ENCODE measurements at places on chromosomes 16 and 17.

- no peaks in the 10 kb centered on the region for H3K27me3 ChIP-seq
- no peak for DNase-seq
- no peak overlapping the region for H3K27ac ChIP-seq
Observed at GRCh38 chr16:28592979-28593553, 3.8 kb downstream of the SULT1A2 start.

DNA sequence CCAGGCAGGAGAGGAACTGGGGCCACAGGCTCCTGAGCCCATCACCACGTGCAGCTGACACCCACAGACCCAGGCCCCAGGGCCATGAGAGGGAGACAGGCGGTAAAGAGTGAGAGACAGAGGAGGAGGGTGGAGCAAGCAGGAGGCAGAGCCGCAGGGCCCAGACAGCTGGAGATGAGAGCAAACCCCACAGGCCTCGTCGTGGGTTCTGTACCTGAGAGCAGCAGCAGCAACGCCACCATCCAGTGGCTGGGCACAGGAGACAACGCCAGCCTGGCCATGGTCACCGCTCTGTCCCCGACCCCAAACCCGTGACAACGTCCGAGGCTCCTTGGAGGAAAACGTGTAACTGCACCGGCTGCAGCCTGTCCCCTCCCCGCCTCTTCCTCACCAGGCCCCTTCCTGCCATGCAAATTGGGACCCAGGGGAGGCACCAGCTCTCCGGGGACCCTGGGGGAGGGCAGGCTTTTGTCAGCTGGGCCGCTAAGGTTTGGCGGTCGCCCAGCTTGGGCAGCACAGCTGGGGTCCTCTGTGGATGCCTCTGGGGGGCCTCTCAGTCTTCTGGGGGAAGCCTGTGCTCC is at the start of gene CD79B:
CD79B (minus strand) TSS at position 351 of the 581 bp plus-strand sequence; CDS start at position 281, 70 bp downstream.
- H3K27ac ChIP-seq = peak within 1 kb of the TSS; percentile 95
- peaks cover 12% of the 10 kb centered on the region for H3K36me3 ChIP-seq
- peak within 1 kb of the TSS; percentile 90 for H3K4me3 ChIP-seq
- peak; percentile 70 for DNase-seq
- H3K4me1 ChIP-seq = peaks cover 28% of the 10 kb centered on the region

GRCh38 chr16:5071341-5071680 is 332 bp upstream of the ALG1 start:
- peak overlapping the region; percentile 99 for H3K4me3 ChIP-seq
- peak overlapping the region; percentile 97 for H3K27ac ChIP-seq
- H3K4me1 ChIP-seq = peaks cover 30% of the 10 kb centered on the region
- DNase-seq = no peak

GRCh38 chr16:81566086-81567007 is 121.7 kb downstream of the CMIP start:
- peaks cover 36% of the 10 kb centered on the region for H3K4me1 ChIP-seq
- peaks cover 3% of the 10 kb centered on the region for H3K36me3 ChIP-seq
- H3K4me3 ChIP-seq = no peak overlapping the region
- DNase-seq = no peak
- H3K27me3 ChIP-seq = no peaks in the 10 kb centered on the region
- no peak overlapping the region for H3K27ac ChIP-seq

DNA sequence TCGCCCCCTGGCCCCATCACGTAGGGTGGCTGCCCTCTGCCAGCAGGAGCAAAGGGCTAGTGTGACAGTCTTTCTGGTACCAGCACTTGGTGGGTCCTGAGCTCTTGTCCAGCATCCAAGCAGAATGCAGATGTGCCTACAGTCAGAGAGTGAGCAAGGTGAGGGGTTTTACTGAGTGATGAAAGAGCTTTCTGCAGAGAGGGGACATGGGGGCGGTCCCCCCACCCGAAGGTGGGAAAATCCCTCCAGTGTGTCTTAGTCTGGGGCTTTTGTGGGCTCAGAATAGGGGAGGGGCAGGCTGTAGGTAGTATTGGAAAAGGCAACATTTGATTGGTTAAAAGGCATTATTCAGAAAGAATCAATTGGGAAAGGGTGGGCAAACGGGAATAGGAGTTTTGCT is 152.3 kb downstream of the RPTOR start:
- peaks cover 53% of the 10 kb centered on the region for H3K4me1 ChIP-seq
- no peak overlapping the region for H3K27ac ChIP-seq

- no peak overlapping the region for H3K27ac ChIP-seq
- H3K27me3 ChIP-seq = no peaks in the 10 kb centered on the region
- DNase-seq = no peak
- H3K36me3 ChIP-seq = no peaks in the 10 kb centered on the region
- no peaks in the 10 kb centered on the region for H3K4me1 ChIP-seq
Observed at GRCh38 chr17:30594223-30594952, 117.2 kb downstream of the GOSR1 start.

GRCh38 chr16:1458336-1458976 is 14.1 kb upstream of the CCDC154 start:
- peak; percentile 44 for DNase-seq
- H3K27me3 ChIP-seq = no peaks in the 10 kb centered on the region
- H3K4me1 ChIP-seq = peaks cover 9% of the 10 kb centered on the region
- H3K4me3 ChIP-seq = no peak overlapping the region

DNA sequence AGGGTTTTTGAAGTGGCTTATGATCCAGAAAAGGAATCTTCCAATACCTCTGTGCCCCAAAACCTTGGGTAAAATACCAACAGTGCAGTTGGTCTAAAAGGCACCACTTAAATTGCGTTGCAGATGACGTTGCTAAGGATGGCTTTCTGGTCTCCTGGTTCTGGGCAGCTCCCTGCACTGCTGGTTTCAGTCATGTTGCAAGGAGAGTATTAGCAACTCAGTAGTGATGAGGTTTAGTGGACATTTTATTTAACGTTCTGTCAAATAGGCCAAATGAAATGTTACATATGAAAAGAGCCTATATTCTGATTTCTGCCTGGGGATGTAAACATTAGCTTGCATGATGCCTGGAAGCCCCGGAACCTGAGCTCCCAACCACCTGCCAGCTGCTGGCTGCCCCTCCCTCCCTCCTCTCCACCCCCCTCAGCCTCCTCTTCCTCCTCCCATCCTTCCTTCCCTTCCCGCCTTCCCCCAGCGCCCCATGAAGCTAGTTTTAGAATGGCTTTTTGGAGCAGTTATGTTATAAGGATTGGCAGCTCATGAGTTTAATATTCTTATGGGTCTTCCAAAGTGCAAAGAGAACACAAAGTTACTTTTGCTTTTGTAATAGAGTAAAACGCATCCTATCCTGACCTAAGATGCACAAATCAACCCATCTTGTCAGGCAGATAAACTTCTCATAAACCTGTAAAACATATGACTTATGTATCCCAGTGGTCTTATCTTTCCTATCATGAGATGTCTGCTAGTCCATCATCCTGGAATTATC is 20.7 kb downstream of the CD7 start:
- DNase-seq = peak; percentile 37
- H3K27me3 ChIP-seq = no peaks in the 10 kb centered on the region
- peak overlapping the region; percentile 100 for H3K27ac ChIP-seq
- H3K4me3 ChIP-seq = peak overlapping the region; percentile 94

GRCh38 chr16:66270333-66270927 is 96.1 kb upstream of the CDH5 start:
- H3K4me3 ChIP-seq = no peak overlapping the region
- DNase-seq = peak; percentile 79
- no peak overlapping the region for H3K27ac ChIP-seq
- no peaks in the 10 kb centered on the region for H3K36me3 ChIP-seq
- peaks cover 14% of the 10 kb centered on the region for H3K4me1 ChIP-seq
- peaks cover 63% of the 10 kb centered on the region for H3K27me3 ChIP-seq

- H3K4me1 ChIP-seq = peaks cover 14% of the 10 kb centered on the region
- peak; percentile 68 for DNase-seq
- peaks cover 48% of the 10 kb centered on the region for H3K27me3 ChIP-seq
- H3K27ac ChIP-seq = no peak within 1 kb of the TSS
- peak within 1 kb of the TSS; percentile 65 for H3K4me3 ChIP-seq
- no peaks in the 10 kb centered on the region for H3K36me3 ChIP-seq
Observed at GRCh38 chr17:46979147-46979863, at the start of gene RPRML. RPRML (minus strand) TSS chr17:46979253; CDS start chr17:46979007, 246 bp downstream.

- H3K4me3 ChIP-seq = no peak overlapping the region
- H3K27me3 ChIP-seq = no peaks in the 10 kb centered on the region
- H3K36me3 ChIP-seq = no peaks in the 10 kb centered on the region
- no peak overlapping the region for H3K27ac ChIP-seq
Observed at GRCh38 chr17:69170377-69170776, 28.7 kb upstream of the ABCA6 start.

GRCh38 chr17:51651513-51652298 is 391.4 kb downstream of the UTP18 start:
- no peak overlapping the region for H3K27ac ChIP-seq
- no peak overlapping the region for H3K4me3 ChIP-seq
- DNase-seq = no peak
- H3K27me3 ChIP-seq = peaks cover 21% of the 10 kb centered on the region
- no peaks in the 10 kb centered on the region for H3K36me3 ChIP-seq
- no peaks in the 10 kb centered on the region for H3K4me1 ChIP-seq

GRCh38 chr16:85586380-85587104 is 26.6 kb upstream of the GSE1 start:
- no peak for DNase-seq
- H3K4me1 ChIP-seq = peaks cover 19% of the 10 kb centered on the region
- H3K27me3 ChIP-seq = no peaks in the 10 kb centered on the region

Data from activated T-cell treated with anti-CD3 and anti-CD28 coated beads, Interleukin-2, amount 50 U/mL, for 24 hours (primary cell).